ENCODE measurements at places on chromosomes 2 and 18.

- no peak for DNase-seq
These were observed 185.9 kb upstream of the SLC39A10 start for GRCh38 chr2:195471163-195471562.

GRCh38 chr18:53534203-53534602, 690.3 kb downstream of the MBD2 start:
- no peak for DNase-seq

GRCh38 chr2:24087032-24087431, 2.4 kb upstream of the TP53I3 start:
- DNase-seq: no peak

DNA sequence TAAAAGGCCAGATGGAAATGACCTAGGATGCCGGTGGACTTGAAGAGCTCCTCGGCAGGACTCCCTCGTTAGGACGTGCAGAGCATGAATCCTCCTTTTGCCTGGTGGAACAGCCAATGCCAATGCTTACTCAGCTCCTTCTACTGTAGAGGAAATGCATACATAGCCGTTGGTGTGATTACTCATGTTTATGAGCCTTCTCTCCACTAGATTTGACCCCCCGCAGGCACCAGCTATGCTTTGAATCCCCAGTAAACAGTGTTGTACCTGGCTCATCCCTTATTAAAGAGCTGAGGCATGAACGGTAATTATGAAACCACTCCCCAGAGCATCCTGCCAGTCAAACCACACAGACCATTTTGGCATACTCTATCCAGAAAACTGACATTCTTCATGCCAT, 172.8 kb downstream of the ANTXR1 start:
- DNase-seq: no peak

DNA sequence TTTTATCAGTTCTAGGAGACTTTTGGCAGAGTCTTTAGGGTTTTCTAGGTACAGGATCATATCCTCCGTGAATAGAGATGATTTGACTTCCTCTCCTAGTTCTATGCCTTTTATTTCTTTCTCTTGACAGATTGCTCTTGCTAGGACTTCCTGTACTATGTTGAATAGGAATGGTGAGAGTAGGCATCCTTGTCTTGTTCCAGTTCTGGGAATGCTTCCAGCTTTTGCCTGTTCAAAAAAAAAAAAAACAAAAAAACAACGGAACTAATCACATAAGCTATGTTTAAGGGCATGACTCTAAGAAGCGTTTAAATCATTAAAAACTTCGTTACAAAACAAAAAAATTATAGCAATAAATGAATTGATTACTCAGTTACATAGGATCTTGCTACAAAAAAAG, 145.7 kb downstream of the NUP35 start:
- no peak for DNase-seq

- DNase-seq: no peak
These were observed 403.3 kb downstream of the TXNL1 start for GRCh38 chr18:56235071-56235470.

DNA sequence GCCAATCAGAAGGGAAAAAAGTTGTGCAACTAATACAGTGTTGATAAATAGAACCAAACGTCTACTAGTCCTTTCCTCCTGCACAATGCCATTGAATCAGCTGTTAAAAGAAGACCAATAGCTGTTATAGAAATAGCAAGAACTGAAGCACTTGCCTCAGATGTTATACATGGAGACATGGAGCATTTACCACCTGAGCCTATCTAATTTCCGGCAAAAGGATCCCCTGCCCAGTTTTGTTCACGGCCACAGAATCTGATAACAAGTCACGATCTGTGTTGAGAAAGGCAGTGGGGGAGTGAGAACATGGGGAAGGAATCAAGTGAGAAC, 285.4 kb downstream of the ZEB2 start:
- DNase-seq: no peak

GRCh38 chr2:112096098-112096497, 41.0 kb downstream of the TMEM87B start:
- no peak for DNase-seq

Measured in activated CD8-positive, alpha-beta memory T cell treated with anti-CD3 and anti-CD28 coated beads for 48 hours (primary cell).